ENCODE measurements at places on chromosomes 3 and 15. TPM values are rescaled to one million over a fixed set of nuclear protein-coding genes. Genes with fewer than 3 reads are reported as not detected.

- no peak for DNase-seq
Observed at GRCh38 chr3:160607826-160608225, 42.5 kb upstream of the KPNA4 start.

GRCh38 chr3:125313060-125313635, 62.0 kb downstream of the ZNF148 start:
- DNase-seq = peak; percentile 34

GRCh38 chr15:77475898-77476297, 55.2 kb downstream of the HMG20A start:
- DNase-seq = no peak

DNA sequence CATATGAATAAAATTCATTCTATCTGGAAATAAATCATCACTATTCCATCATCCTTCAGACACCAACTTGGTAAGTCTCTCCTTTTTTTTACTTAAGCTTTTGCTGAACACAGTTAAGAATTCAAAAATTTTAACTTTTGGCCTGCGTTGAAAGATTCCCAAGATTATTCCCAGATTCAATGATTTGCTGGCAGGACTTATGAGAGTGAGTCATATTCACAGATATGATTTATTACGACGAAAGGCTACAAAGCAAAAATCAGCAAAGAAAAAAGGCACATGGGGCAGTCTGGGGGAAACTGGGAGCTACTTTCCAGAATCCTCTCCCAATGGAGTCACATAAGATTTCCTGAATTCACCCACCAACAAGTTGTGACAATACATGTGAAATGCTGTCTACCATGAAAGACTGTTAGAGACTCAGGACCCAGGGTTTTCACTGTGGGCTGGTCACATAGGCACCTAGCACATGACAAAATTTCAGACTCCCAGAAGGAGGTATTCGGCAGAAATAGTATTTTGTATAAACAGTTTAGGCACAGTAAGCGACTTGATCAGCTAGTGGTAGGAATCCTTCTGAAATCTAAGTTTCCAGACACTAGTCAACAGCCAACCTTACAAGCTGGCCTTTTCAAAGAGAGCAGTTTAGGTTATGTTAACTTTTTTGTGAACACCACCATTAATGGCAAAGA, 82.1 kb downstream of the DLG1 start:
- peak; percentile 78 for DNase-seq

- no peak for DNase-seq
Observed at GRCh38 chr3:120415756-120416155, 35.0 kb downstream of the FSTL1 start.

DNA sequence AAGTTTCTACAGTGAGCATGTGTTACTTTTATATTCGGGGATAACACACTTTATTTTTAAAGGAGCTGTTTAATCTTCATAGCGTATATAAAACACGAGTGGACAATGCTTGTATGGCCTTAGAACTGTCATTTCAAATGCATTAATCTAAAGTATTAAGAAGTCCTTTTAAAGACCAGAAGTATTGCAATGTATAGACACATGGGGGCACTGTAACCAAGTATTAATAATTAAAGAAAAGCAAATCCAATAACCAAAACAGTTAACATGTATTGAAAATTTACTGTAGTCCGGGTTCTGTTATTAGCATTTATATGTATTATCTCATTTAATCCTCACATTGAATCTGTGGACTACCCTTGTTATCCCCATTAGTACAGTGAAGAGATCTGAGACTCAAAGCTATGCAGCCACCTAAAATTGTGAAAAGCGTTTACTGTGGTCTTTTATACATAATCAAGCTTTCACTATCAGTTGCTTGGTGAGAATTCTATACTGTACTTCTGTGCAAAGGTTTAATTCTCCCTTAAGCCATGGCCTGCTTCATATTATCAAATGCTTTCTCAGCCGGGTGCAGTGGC, 10.1 kb downstream of the ARL14 start:
- DNase-seq = peak; percentile 10

GRCh38 chr15:52727815-52728214, 48.6 kb upstream of the ATOSA start:
- no peak for DNase-seq

DNA sequence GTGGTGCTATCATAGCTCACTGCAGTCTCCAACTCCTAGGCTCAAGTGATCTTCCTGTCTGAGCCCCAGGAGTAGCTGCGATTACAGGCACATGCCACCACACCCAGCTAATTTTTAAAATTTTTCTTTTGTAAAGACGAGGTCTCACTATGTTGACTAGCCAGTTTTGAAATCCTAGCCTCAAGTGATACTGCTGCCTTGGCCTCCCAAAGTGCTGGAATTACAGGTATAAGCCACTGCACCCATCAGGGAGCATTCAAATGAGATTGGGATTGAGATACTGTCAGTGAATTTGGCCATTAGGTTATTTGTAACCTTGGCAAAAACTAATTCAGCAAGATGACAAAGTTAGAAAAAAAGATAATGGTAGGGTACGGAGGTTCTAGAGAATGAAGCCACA, 21.7 kb downstream of the EDC3 start:
- no peak for DNase-seq

- no peak for DNase-seq
Observed at GRCh38 chr15:92071045-92071634, 217.6 kb downstream of the SLCO3A1 start.

DNA sequence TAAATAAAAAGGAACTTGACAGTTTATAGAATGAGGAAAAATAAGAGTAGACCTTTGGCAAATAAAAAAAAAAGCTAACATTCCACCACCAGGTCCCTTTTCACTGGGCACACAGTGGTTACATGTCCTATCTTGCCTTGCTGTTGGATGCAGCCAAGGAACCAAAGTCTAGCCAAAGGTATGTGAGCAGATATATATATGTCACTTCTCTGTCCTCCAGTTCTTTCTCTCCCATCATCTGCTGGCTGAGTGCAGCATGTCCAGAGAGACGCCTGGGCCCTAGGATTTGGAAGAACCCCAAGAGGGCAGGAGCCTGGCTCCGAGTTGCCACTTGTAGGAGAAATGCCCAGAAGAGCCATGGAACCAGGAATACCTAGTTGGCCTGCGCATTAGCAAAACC, 104.7 kb downstream of the SERPINI1 start:
- no peak for DNase-seq

DNA sequence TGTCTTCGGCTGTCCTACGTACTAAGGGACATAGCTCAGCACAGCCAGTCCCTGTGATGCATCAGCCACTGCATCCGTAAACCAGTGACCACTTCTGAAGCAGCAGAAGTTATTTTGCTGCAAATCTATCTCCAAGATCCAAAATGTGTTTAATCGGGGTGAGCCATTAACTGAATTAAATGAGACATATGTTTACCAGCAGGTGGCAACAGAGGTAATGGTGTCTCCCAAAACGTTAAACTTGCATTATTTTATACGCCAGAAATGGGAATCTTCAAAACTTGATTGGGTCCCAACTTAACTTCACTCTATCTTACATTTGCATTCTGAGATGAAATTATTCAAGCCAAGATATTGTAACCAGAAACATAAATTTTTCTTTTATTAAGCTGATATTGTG, 75.3 kb upstream of the BOC start:
- DNase-seq = peak; percentile 27

DNA sequence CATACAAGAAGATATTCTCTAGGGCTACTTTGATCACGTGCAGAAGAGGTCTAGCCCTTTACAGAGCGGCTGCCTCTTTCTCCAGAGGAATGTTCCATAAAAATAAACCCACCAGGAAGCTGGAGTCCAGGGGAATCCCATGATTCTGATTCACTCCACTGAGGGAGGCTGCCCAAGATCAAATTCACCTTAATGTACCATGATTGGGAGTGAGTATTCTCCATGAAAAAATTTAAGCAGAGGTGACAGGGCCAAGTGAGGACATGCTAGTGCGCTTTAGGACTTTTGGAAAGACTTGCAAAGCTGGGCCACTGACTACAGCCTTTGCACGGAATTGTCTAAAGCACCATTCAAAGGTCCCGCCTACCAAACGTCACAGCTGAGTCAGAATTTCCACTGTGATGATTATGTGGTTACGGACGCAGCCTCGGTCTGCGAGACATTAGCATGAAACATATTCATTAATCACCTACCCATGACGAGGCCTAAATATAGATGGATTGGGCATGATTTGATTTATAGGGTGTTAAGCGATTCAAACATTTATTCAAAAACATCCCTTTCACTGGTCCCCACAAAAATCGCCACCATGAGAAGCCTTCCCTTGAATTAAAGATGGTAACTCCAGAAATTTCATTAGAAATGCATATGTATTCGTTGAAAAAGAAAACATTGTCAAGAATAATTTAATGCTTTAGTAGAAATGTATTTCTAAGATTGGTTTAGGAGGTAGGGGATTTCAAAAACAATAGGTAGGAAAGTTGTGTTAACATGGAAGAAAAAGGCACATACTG, 152.6 kb downstream of the GREM1 start:
- peak; percentile 99 for DNase-seq

- no peak for DNase-seq
Observed at GRCh38 chr3:49352281-49352680, 5.9 kb downstream of the GPX1 start.

DNA sequence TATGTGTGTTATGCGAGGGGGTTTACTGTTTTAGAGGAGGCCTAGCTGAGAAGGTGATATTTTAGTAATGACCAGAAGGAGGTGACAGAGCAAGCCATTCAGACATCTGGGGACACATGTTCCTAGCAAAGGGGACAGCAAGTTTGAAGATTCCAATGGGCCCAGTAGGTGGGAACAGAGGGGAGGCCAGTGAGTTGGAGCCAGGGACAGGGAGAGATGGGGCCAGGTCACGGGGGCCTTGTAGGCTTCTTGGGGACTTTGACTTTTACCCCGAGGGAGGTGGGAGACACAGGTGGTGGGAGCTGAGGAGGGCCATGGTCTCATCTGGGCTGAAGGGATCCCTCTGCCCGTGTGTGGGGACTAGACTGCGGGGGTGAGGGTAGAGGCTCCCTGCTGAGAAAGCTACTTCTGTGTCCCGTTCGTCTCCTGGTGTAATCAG, 72.5 kb downstream of the MGLL start:
- no peak for DNase-seq

DNA sequence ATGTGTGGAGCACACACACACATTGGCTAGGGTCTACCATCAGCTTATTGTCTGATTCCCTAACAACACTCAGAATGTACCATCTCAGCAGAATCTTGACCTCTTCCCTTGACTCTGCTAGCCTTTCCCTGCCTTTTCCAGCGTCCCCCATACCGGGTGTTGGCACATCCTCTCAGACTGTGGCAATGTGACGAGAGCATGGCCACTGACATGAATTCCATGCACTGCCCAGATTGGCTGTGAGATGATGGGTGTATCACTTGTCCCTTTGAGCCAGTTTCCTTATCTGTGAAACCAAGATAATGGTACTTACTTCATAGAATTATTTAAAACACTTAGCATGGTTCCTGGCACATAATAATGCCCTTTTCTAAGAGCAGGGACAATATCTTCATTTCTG, 60.3 kb upstream of the EIF1B start:
- no peak for DNase-seq

DNA sequence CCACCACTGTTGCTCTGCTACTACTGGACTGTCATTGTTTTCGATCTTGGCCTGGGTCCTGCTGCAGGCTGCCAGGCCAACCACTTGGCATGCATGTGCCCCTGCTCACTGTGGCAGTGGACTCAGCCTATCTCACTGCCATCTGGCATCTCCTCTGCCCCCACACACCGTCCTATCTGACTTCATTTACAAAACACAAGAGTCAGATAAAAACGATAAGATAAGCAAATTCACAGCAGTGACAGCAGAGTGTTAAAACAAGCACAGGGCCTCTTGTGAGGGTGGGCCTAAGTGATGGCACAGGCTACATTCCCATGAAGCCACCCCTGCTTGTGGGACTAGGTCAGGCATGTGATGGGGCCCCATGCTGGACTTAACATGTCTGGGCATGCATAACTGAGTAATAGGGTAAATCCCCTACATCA, 68.1 kb downstream of the CRYGS start:
- DNase-seq = no peak

DNA sequence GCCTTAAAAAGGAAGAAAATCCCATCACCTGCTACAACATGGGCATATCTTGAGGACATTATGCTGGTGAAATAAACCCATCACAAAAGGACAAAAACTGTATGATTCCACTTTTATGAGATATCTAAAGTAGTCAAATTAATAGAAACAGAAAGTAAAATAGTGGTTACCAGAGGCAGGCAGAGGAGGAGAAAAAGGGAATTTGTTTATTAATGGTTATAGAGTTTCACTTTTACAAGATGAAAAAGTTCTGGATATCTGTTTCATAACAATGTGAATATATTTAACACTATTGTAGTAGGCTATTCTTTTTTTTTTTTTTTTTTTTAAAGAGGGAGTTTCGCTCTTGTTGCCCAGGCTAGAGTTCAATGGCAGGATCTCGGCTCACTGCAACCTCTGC, 40.4 kb downstream of the DPH3 start:
- no peak for DNase-seq

- no peak for DNase-seq
Observed at GRCh38 chr3:35439663-35440062, 199.7 kb upstream of the ARPP21 start.

- no peak for DNase-seq
Observed at GRCh38 chr3:179970746-179971145, 66.0 kb downstream of the PEX5L start.

GRCh38 chr3:101189796-101190195, 130.6 kb downstream of the IMPG2 start:
- DNase-seq = peak; percentile 60

DNA sequence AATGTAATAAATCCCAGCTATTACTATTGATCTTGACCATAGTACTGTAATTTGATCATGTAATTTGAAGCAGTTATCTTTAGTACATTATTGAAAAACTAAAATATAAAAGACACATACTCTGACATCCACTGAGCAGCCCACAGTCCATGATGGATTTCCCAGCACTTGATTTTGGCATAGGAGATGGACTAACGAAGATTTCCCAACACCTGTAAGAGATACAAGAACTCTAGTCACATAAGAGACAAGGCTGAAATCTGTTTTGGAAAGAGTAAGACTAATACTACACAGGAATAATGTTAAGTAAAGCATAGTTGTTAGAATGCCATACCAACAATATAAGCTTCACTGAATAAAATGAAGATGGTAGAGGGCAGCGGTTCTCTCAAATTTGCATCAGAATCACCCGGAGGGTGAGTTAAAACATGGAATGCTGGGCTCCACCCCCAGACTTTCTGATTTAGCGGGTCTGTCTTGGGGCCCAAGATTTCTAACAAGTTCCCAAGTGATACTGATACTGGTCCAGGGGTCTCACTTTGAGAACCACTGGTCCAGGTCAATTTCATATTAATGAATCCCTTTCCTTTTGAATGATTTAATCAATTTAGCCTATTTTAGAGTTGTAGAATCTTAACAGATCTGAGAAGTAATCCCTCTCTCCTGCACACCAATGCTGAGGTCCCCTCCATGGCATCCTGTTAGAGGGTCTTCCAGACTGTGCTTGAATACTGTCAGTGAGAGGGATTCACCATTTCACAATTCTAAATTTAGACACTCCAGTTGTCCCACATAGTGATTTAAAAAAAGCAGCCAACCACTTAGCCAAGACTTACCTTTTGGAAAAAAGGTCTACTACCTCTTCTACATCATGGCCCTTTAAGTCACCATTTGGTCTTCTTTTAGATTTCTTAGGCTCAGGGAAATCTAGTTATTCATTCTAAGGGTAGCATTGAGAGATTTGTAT, 11.5 kb downstream of the RABL3 start:
- no peak for DNase-seq

- peak; percentile 57 for DNase-seq
Observed at GRCh38 chr3:183460081-183461055, 31.9 kb upstream of the MCF2L2 start.

- DNase-seq = no peak
Observed at GRCh38 chr3:141753399-141753798, 9.8 kb upstream of the GRK7 start.

The SCN11A gene
- not detected for total RNA-seq

The RBP2 gene
- total RNA-seq = not detected

The LRIG1 gene
- total RNA-seq = 3.0 TPM

The GOLGA6B gene
- not detected for total RNA-seq

The MFAP1 gene
- 36.4 TPM for total RNA-seq

The SELENOT gene
- total RNA-seq = 109 TPM

All from LHCN-M2 (cell line).